ENCODE measurements at places on chromosomes 4 and X. TPM values are rescaled to one million over a fixed set of nuclear protein-coding genes. Genes with fewer than 3 reads are reported as not detected.

DNA sequence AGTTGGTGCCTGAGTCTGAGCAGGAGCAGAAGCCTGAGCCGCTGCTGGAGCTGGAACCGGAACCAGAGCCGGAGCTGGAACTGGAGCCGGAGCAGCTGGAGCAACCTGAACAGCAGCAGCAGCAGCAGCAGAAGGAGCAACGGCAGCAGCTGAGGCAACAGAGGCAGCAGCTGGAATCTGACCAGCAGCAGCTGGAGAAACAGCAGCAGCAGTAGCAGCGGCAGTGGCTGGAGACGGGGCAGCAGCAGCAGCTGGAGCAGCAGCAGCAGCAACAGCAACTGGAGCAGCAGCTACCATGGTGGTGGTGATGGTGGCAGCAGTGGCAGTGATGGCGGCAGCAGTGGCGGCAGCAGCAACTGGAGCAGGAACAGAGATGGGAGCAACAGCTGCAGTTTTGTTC, 61.5 kb downstream of the AMOT start:
- DNase-seq = no peak

The RTL9 gene
- total RNA-seq = not detected

- DNase-seq = no peak
Observed at GRCh38 chr4:128335541-128335940, 47.9 kb upstream of the PGRMC2 start.

The RASL11B gene
- total RNA-seq = 0.11 TPM

DNA sequence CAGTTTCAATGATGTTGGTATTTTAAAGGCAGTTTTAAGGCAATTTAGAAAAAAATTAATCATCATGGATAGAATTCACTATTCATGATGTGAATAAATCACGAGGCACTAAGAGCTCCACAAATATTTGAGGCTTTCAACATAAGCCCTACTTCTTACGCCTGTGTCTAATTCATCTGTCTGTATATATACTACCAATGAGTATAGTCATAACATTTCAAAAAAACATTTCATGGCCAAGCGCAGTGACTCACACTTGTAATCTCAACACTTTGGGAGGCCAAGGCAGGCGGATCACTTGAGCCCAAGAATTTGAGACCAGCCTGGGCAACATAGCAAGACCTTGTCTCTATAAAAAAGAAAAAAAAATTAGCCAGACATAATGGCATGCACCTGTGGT, 56.5 kb downstream of the FBXL5 start:
- DNase-seq = no peak

The EREG gene
- not detected for total RNA-seq

DNA sequence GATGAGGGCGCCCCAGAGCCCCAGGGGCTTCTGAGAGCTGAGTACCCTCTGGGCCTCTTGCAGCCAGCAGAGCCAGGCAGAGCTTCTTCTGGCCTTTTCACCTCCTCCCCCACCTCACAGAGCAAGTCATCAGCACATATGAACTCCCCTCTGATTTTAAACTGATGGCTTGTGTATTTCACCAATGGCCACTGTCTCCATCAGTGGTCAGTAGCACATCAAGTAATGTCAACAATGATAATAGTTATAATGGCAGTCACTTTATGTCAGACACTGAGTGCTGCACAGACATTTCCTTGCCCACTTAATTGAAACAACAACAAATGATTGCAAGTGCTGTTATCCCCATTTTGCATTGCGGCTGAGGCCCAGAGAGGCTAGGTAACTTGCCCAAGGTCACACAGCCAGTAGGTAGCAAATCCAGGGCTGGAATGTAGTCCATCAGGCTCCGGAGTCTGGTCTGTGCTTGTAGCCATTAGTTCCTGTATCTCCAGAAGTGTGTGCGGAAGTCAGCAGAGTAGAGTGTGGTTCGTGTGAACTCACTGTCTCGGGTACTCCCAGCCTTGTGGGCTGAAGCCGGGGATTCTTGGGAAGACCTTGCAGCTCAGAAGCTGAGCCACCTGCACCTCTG, 3.0 kb downstream of the ATP2B3 start:
- no peak for DNase-seq

DNA sequence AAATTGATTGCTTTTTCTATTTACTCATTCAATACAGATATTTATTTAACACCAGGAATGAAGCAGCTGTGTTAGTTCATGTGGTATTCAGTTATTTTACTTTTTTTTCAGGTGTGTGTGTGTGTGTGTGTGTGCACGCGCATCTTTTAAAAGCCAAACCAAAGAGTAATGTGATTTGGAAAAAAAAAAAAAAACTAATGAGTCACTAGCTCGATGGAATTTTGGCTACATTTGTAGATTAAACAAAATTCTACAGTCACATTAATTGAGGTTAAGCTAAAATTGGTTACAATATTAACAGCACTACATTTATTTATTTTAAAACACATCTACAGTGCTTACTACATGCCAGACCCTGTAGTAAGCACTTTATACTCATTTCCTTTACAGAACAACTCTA, 66.8 kb downstream of the HHIP start:
- no peak for DNase-seq

DNA sequence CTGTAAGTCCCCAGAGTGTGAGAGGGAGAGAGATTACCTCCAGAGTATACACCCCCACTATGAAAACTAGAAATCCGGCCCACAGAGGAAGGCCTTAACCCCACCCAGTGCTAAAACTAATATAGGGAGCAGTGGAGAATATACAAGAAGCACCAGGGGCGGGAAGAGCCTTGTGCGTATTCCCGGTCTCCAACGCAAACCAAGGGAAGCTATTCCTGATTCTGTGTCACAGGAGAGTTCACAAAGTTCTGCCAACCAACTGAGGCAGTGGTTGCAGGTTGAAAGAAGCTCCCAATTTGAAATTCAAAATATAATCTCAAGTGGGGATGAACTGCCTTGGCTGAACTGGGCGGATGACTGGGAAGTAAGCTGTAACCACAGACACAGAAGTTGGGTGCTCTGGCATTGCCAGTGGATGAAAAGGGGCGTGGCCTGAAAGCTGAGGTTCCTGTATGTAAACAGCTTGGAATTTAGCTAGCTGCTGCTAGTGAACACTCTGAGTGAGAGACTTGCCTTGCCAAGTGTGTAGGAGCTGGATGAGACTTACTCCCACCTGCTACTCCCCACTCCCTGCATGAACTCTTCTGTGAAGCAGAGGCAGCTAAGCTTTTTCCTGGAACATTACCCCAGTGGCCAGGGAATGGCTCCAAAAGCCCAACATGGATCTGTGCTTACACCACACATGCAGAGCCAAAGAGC, 32.7 kb downstream of the ELF2 start:
- no peak for DNase-seq

Data from pulmonary artery endothelial cell (primary cell).